Subcutaneous adipose tissue (tissue), 4 donors: ENCODE measurements at places on chromosomes 6 and 20. TPM values are rescaled to one million over a fixed set of nuclear protein-coding genes. Genes with fewer than 3 reads are reported as not detected.

ILRUN gene
- 88.4 TPM for total RNA-seq

HLA-DQB2 gene
- total RNA-seq: 4.3 TPM

MOXD1 gene
- total RNA-seq: 4.8 TPM

ADGRG6 gene
- total RNA-seq: 25.8 TPM

MCM8 gene
- total RNA-seq: 5.5 TPM

EGFL8 gene
- 13.0 TPM for total RNA-seq
